ENCODE measurements at places on chromosomes 12 and 14. TPM values are rescaled to one million over a fixed set of nuclear protein-coding genes. Genes with fewer than 3 reads are reported as not detected.

DNA sequence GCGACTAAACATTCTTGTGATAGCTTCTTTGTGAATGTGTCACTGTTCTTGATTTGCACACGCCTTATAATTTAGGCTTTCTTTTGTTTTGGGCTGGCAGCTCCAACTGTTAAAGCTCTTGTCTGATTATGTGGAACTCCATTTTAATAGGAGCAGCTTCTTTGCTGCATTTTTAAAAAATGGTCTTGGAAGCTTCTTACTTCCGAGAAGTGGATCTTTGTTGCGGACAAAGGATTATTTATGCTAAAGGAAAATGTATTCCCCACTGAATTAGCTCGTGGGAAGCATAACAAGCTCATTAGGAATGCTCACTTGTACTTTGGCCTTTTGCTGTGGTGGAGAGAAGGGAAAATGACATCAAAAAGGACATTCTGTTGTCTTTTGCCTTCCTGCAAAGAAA lies 20.0 kb downstream of the GAS2L3 start:
- DNase-seq, result no peak

- no peak for DNase-seq
Measured at GRCh38 chr14:30779210-30779609, 95.1 kb upstream of the COCH start.

MYO1H gene
- total RNA-seq, result not detected

DNA sequence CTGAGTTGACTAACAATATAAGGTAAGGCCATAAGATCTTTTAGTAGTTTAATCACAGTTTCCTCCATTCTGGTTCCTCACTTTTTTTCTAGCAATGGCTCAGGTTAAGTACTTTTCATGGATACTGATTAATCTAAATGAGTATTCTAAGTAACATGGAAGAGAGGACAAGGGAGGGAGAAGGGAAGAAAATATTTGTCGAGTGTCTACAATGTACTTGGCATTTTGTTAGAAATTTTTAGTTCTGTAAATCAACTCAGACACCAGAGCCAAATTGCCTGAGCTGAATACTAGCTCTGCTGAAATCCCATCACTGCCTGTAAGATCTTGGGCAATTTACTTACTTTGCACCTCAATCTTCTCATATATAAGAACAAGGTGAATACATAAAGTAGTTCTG lies 20.2 kb downstream of the RERG start:
- no peak for DNase-seq
